ENCODE measurements at places on chromosomes 5 and 9. TPM values are rescaled to one million over a fixed set of nuclear protein-coding genes. Genes with fewer than 3 reads are reported as not detected.
A peak's percentile ranks its signal among the peaks of the same experiment; 100 is the strongest.

DNA sequence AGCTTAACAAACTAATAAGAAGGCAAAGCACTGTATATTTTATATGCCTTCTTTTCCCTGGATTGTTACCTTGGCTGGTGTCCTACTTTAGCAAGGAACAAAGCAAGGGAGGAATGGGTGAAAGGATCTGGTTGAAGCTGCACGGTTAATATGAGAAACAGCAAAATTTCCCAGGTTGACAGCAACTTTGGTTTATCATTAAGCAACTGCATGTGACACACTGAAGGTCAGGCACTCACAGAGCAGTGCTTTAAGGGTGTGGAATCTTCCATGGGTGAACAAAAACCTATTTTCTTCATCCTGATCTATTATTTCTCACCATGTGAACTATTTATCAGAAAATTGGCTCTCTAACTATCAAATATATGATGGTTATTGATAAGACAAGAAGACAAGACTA lies 109.0 kb upstream of the ATP10B start:
- DNase-seq: no peak
- H3K27ac ChIP-seq: no peak overlapping the region
- H3K27me3 ChIP-seq: no peaks in the 10 kb centered on the region
- H3K36me3 ChIP-seq: no peaks in the 10 kb centered on the region

DNA sequence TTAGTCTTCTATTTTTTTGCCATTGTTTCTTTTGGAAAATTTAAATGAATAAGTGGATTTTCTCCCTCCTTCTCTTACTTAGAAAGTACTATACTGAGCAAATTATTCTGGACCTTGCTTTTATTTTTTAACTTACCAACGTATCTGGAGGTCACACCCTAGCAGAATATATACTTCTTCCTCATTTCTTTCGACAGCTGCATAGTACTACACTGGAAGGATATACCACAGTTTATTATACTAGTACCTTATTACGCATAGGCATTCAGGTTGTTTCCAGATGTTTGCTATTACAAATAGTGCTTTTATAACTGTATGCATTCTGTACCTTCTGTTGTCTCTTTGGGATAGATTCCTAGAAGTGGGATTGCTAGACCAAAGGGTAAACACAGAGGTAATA lies 16.7 kb downstream of the RC3H2 start:
- no peak for DNase-seq
- no peak overlapping the region for H3K4me3 ChIP-seq
- H3K36me3 ChIP-seq: peaks cover 13% of the 10 kb centered on the region
- H3K27ac ChIP-seq: no peak overlapping the region

DNA sequence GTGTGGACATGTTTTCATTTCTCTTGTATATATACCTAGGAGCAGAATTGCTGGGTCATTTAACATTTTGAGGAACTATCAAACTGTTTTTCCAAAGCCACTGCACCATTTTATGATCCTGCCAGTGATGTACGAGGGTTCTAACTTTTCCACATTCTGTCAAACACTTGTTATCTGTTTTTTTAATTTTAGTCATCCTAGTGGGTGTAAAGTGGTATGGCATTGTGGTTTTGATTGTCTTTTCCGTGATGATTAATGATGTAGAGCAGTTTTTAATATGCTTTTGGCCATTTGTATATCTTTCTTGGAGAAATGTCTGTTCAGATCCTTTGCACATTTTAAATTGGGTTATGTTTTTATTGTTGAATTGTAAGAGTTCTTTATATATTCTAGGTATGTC lies 107.0 kb downstream of the MELK start:
- DNase-seq: no peak
- H3K4me3 ChIP-seq: no peak overlapping the region
- H3K36me3 ChIP-seq: peaks cover 3% of the 10 kb centered on the region
- H3K27me3 ChIP-seq: no peaks in the 10 kb centered on the region
- no peaks in the 10 kb centered on the region for H3K4me1 ChIP-seq
- H3K27ac ChIP-seq: no peak overlapping the region

DNA sequence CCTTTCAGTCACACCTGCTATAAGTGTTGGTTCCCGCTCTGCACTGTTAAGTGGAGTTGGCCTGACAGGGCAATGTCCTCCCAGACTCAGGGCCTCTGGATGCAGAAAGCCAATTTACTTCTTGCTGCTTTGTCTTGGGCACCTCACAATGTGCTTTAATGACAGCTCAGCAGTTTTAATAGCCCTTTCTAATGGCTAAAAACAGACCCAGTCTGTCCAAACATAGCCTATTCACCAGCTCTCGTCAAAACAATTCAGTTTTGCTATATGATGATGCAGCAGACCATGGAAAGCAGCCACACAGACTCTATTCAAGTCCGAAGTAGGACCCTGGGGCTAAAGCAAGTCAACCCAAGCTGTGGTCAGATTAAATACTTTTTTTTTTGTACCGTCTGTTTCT lies 529.1 kb upstream of the SEMA6A start:
- H3K27me3 ChIP-seq: no peaks in the 10 kb centered on the region
- H3K4me3 ChIP-seq: no peak overlapping the region
- no peak overlapping the region for H3K27ac ChIP-seq
- H3K4me1 ChIP-seq: no peaks in the 10 kb centered on the region
- no peaks in the 10 kb centered on the region for H3K36me3 ChIP-seq

GRCh38 chr9:131051592-131052517 lies 42.9 kb downstream of the LAMC3 start:
- H3K4me3 ChIP-seq: no peak overlapping the region
- no peaks in the 10 kb centered on the region for H3K4me1 ChIP-seq
- H3K36me3 ChIP-seq: no peaks in the 10 kb centered on the region

DNA sequence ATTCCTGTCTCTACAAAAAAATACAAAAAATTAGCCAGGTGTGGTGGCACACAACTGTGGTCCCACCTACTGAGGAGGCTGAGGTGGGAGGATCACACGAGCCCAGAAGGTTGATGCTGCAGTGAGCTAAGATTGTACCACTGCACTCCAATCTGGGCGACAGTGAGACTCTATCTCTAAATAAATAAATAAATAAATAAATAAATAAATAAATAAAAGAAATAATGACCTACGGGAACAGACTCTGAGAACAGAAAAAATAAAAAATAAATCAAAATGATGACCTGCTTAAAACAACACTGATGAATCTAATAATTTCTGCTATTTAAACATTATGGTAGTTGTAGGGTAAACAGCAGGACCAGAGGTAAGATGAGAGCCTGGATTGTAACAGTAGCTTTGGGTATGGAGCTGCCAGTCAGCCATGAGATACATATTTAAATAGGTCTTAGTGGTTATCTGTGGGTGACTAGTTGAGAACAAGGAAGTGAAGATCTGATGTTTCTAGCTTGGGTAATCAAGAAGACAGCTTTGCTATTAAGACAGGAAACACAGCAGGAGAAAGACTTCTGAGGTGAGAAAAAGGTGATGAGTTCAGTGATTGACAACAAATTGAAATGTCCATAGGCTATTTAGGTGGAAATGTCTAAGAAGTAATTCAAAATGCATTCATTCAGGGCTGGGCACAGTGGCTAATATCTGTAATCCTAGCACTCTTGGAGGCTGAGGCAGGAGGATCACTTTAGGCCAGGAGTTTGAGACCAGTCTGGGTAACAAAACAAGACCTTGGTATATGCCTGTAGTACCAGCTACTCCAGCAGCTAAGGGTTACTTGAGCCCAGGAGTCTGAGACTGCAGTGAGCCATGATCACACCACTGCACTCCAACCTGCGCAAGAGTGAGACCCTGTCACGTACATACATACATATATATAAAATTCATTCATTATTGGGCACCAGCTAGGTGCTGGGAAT lies 11.0 kb downstream of the RNF145 start:
- DNase-seq: no peak
- peaks cover 34% of the 10 kb centered on the region for H3K36me3 ChIP-seq
- no peak overlapping the region for H3K27ac ChIP-seq
- no peak overlapping the region for H3K4me3 ChIP-seq

DNA sequence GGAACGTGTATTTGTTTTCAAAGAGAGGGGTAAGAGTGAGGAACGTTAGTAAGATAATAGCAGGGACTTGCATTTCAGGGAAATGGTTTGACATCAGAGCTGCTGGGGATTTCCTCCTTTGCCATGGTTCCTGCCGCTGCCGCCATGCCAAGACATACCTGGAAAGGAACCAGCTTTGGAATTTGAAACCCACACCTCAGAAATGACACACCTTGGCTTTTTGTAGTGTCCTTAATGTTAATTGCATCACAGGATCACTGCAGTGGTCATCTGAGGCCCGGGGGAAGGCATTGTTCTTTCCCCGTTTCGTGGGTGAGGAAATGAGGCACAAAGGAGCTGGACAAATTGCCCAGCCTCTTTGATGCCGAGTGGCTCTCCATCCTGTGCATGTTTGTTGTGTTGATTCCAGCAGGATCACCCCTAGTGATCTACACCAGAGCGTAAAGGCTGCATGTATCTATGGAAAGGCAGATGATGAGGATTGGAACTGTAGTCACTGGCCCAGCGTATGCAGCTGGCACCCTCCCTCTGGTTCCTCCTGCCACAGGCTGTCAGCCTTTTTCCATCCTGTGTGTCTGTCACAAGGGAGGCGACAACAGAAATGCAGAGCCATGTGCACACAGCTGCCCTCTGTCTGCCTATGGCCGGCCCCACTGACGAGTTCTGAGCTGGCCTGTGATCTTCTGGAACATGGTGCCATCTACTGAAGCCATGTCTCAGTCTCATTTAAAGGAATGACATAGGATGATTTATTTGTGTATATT lies 37.8 kb downstream of the SLC46A2 start:
- peaks cover 8% of the 10 kb centered on the region for H3K4me1 ChIP-seq
- no peak for DNase-seq
- H3K27me3 ChIP-seq: no peaks in the 10 kb centered on the region
- no peak overlapping the region for H3K27ac ChIP-seq
- H3K4me3 ChIP-seq: no peak overlapping the region
- peaks cover 15% of the 10 kb centered on the region for H3K36me3 ChIP-seq

DNA sequence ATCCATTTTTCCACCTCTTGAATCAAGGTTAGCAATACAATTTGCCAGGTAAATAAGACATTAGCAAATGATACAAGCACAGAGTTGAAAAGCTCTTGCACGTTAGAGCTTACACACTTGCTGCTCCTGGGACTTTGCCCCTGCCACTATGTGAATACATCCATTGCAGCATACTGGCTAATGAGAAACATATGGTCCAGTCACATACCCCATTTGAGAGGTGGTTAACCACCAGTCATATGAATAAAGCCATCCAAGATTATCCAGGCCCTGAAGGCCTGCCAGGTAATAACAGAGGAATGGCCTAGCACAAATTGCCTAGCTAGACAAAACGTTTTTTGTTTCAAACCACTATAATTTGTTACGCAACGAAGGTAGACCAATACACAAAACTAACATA lies 45.8 kb upstream of the FTMT start:
- DNase-seq: no peak
- H3K36me3 ChIP-seq: no peaks in the 10 kb centered on the region
- H3K27ac ChIP-seq: no peak overlapping the region
- no peaks in the 10 kb centered on the region for H3K27me3 ChIP-seq

DNA sequence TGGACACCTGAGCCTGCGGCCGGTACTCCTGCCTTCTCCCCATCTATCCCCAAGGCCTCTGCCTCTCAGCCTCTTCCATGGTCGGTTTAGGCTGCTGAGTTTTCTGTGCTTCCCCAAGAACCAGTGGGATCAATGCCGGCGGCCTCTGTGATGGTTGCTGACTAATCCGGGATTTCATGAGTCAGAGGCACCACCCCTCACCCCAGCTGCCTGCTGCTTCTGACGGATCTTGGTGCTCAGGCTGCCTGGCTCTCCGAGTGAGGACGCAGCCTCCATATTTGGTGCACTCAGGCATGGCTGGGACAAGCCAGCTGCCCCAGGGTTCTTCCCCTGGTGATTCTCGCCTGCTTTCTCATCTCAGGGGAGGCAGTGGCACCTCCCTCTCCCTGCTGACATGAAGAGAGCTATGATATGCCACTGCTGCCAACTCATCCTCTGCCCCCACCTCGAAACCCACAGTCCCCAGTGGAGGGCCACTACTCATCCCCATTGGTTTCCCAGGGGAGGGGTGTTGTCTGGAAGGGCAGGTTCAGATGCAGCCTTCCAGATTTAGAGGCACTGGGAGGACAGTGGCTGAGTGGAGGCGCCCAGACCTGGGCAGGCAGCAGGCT lies 3.3 kb upstream of the MAN1B1 start:
- H3K27ac ChIP-seq: peak overlapping the region; percentile 1
- H3K27me3 ChIP-seq: peaks cover 7% of the 10 kb centered on the region
- no peak overlapping the region for H3K4me3 ChIP-seq
- DNase-seq: no peak
- H3K4me1 ChIP-seq: peaks cover 8% of the 10 kb centered on the region

- no peak for DNase-seq
- H3K27me3 ChIP-seq: no peaks in the 10 kb centered on the region
- no peaks in the 10 kb centered on the region for H3K36me3 ChIP-seq
- H3K27ac ChIP-seq: no peak overlapping the region
These were observed 161.4 kb upstream of the DMRT1 start for GRCh38 chr9:680106-680505.

- no peaks in the 10 kb centered on the region for H3K27me3 ChIP-seq
- no peak overlapping the region for H3K4me3 ChIP-seq
- no peak for DNase-seq
These were observed 9.4 kb downstream of the OR2V2 start for GRCh38 chr5:181156758-181157157.

DNA sequence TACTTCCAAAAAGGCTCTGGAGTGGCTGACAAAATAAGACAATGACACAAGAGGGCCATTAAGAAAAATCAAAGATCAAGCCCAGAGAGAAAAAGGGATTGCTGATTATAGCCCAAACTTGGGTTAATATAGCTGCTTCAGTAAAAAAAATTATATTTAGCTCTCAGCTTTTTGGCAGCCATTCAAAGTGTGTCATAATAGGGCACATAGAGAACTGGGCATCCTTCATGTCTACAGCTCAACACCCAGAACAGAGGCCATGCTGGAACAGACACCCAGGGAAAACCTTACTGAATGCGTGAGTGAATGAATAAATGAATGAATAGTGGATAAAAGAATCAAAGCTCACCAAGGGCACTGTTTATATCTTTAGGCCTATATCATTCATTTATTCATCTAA lies 110.1 kb downstream of the SLIT3 start:
- no peak overlapping the region for H3K4me3 ChIP-seq
- no peak overlapping the region for H3K27ac ChIP-seq
- no peaks in the 10 kb centered on the region for H3K4me1 ChIP-seq
- DNase-seq: no peak
- no peaks in the 10 kb centered on the region for H3K36me3 ChIP-seq

DNA sequence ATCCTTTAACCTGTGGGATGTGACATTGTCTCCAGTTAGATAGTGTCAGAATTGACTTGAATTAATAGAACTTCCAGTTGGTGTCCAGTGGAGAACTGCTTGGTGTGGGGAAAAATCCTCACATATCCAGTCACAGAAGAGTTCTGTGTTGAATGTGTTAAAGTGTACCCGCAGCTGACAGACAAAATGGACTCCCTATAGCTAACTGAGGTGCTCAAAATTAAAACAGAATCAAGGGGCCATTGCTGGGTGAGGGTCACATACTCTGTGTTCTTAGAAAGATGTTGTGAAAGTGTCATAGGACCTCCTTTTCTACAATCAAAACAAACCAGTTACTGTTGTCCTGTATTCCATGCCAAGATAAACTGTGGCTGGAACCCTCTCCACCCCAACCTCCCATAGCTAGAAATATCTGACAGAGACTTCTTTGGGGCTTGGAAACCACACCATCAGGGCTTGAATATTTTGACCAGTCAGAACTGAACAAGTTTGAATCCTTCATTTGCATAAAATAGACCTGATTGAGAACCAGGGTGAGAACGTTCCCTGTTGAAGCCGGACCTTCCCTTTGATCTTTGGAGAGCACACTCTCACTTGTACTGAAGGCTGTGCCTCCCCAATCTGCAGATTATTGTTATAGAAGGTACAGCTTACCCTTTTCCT lies 164.0 kb upstream of the ZNF608 start:
- H3K4me1 ChIP-seq: peaks cover 43% of the 10 kb centered on the region
- DNase-seq: no peak
- no peak overlapping the region for H3K27ac ChIP-seq
- no peaks in the 10 kb centered on the region for H3K36me3 ChIP-seq
- H3K4me3 ChIP-seq: no peak overlapping the region

The SLCO6A1 gene
- total RNA-seq: not detected

The CTSL gene
- total RNA-seq: 301 TPM

The MZB1 gene
- total RNA-seq: 12.2 TPM

The HRCT1 gene
- total RNA-seq: not detected
